Breast epithelium (tissue), 4 donors: ENCODE measurements at places on chromosomes 2 and 18.

DNA sequence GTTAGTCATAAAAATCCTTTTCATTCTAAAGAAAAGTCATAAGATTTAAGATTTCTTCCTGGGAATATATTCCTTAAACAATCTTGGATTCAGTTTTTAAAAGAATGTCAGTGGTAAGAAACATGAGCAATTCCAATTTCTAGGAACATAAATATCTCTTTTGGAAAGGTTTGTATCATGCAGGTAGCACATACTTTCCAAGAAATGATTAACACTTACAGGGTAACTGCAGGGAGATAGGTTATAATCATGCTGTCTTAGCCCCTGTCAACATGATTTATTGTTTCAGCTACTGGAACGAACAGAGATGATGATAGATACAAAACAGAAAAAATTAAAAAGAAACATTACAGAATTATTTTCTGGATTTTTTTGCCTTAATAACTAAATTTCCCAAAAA lies 1537.7 kb downstream of the LRP1B start:
- no peak for DNase-seq

DNA sequence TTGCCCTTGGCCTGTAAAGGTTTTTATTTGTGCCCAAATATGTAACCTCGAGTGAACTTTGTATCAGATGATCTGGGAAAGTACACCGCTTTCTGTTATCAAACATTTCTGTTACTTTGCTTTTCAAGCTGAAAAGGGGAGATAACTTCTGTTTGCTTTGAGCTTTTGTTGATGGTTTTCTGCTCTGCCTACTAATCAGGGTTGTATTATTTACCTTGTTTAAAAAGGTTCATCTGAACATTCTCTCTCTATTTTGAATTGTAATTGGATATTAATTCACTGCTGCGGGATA lies 79.4 kb downstream of the XRCC5 start:
- no peak for DNase-seq

GRCh38 chr2:17869128-17869527 lies 9.3 kb upstream of the KCNS3 start:
- DNase-seq: no peak

DNA sequence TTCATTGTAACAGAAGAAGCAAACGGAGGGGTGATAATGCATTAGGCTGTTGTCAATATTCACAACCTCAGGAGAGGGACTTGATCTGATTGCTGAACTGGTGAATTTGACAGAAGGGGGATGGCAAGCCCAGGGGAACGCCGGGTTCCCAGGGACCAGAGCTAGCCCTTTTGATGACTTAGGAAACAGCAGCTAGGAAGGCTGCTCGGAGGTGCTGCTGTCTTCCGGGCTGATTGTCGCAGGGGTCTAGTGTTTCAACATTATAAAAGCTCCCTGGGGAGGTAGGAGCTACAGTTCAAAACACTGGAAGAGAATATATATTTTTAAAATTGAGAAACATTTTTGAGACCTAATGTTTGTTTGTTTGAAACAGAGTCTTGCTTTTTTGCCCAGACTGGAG lies 47.3 kb downstream of the CD8B2 start:
- DNase-seq: no peak

DNA sequence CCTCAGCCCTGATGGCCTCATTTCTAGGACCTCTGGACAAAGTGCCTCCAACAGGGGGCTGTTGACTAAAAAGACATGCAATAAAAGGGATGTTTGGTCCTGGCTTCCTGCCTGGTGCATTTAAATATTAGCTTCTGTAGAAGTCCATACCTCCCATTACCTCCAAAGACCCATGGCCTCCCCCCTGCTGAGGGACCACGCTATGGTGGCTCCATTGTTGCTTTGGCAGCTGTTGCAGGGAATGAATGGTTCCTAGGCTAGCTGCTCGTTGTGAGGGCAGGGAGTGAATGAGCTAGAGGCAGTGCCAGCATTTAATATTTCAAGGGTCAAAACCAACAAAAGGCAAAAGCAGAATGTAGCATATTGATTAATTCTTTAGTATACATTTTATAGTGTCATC lies 285.9 kb downstream of the SLC8A1 start:
- no peak for DNase-seq

- DNase-seq: no peak
These were observed 5.2 kb upstream of the DLX2 start for GRCh38 chr2:172107690-172108586.

DNA sequence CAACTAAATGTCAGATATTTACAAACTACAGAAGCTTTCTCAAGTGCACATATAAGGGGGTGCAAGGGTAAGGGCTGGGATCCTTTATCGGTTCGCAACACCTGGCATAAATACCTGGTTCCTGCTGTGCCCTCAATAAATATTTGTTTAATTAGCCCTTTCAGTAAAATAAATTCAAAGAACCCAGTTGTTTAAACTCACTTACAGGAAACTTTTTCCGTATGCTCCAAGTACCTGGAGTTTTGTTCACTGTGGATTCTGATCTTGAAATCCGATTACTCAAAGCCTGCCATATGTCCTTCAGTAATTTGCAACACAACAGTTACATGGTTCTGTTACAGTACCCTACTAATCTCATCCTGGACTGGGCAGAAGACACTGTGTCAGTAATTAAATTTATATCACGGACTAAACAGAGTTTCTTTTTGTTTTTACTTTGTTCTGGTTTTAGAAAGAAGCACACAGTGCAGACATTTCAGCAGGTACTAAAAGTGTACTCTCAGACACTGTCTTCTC lies 36.9 kb downstream of the TBC1D8 start:
- DNase-seq: no peak

DNA sequence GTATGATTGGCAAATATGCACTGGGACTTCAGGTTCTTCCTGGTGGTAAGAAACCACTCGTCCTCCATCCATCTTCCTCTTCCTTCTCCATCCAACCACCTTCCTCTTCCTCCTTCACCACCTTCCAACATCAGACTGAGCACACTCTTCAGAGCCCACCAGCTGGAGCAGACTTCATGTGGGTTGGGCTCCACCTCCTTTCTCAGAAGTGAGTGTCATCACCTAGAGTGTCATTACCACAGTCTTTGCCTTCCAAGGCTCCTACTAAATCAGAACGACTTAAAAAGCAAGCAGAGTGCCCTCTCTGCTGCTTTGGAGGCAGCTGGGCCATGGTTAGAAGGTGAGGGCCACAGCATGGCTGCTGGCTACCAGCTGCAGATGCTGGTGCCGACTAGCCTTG lies 171.6 kb downstream of the SH3RF3 start:
- DNase-seq: no peak
